T1000 (cell line): ENCODE measurements at places on chromosomes 7 and 10.

DNA sequence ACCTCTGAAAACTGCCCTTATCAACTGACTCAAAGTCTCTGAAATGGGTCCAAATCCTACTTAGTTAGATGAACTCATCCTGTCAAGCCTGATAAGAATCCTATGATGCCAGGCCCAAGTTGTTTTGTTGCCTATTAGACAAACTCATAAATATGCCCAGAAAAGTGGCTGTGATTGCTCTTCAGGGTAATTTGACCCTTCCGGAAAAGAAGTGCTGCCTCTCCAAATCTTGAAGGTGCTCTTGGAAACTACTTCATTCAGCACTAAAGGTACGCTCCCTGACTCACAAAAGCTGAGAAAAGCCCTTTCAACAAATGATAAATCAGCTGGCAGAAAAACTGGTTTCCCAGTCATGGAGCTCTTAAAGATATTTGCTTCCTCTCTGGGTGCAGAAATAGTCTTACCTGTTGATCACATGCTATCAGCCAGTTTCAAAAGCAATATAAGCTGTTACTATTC, 6.7 kb downstream of the IFIT5 start:
- DNase-seq = no peak

DNA sequence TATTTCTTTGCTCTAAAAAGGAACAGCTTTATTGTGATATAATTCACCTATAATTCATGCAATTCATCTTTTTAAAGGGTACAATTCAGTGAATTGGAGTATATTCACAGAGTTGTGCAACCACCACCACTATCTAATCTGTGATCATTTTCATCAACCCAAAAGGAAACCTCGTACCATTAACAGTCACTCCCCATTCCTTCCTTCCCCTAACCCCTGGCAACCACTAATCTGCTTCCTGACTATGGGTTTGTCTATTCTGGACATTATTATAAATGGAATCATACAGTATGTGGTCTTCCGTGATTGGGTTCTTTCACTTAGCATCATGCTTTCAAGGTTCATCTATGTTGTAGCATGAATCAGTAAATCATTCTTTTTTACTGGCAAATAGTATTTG, 52.3 kb downstream of the MKI67 start:
- no peak for DNase-seq

- DNase-seq = no peak
Observed at GRCh38 chr7:132584796-132585494, 8.7 kb upstream of the PLXNA4 start.

DNA sequence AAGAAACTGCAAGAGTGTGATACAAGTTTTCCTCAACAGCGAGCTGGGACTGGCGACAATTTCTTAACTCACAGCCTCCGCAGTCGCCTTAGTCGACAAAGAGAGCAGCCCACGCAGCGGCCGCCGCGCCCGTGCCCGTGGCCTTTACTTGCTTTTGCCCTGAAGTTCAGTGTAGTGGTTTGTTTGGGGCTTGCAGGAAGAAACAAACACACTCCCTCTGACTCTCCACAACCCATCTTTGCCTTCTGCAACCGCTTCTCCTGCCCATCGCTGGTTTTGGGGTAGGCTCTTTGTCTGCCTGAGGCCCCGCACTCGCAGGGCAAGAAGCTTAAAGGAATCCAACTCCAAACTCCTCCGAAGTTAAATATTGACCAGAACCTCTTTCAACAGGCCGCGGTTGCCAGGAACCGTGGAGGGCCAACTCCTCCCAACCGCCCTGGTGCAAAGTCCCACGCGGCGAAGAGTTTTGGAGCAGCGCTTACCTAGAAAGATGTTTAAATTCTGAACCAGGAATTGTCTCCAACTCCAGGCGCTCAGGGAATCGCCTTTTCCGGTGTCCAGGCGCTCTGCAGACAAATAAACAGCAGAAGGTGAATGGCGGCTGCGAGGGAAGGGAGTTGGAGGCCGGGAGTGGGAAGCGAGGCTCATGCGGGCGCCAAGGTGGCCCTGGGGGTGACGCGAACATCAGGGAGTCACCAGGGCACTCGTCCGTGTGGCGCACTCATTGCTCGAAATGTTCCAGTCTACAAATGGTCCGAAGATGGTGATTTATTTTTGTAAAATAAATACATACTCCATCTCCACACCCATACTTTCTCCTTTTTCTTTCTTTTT, 8.3 kb downstream of the HOXA4 start:
- DNase-seq = no peak

- DNase-seq = no peak
Observed at GRCh38 chr7:124257638-124258308, 224.9 kb upstream of the TMEM229A start.

GRCh38 chr7:19011212-19011611, 106.2 kb downstream of the TWIST1 start:
- no peak for DNase-seq

- DNase-seq = no peak
Observed at GRCh38 chr10:118237930-118238329, 104.2 kb downstream of the FAM204A start.

DNA sequence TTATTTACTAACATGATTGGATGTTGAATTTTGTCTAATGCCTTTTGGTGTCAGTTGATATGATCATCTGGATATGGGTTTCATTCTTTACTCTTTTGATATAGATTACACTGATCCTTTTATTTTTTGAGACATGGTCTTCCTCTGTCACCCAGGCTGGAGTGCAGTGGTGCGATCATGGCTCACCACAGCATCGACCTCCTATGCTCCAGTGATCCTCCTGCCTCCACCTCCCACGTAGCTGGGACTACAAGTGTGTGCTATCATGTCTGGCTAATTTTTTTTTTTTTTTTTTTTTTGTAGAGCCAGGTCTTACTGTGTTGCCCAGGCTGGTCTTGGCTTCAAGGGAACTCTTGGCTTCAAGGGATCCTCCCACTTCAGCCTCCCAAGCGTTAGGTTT, 27.1 kb downstream of the BMS1 start:
- DNase-seq = no peak

GRCh38 chr10:113104047-113104446, 154.0 kb downstream of the TCF7L2 start:
- no peak for DNase-seq

DNA sequence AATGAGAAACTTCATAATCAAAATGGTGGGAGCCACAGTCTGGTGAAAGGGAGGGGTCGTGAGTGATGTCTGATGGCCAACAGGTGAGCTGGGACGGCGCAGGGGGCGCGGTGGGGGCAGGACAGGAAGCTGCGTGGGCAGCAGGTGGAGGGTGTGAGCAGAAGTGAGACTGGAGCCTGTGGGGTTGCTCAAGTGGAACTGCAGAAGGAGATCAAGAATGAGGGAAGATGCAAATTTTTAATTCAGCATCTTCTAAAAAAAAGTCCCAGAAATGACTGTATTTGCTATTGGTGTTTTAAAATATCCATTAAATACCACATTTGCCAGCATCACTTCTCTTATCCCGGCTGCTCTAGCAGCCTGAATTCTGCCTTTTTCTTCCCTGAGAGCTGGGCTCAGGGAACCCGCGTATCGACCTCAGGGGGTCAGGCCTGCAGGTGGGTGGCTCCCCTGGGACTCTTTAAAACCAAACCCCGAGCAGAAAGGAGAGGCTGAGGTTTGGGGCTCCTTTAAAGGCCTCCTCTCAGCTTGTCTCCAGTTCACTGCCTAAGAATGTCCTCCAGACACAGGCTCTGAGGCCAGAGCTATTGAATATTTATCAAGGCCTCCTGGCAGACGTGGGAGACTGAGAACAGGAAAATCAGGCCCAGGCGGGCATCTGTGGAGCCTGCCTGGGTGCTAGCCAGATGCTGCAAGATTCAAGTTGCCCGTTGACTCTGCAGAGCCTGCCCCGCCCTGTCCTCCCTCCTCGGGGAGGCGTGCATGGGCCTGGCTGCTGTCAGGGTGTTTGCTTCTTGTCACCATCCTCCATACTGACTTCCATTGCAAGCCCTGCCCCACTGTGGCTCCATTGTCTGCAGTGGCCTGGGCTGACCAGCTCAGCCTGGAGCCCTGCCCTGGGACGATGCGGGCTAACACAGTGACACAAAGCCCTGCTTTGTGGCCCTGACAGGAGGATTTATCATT, 53.9 kb downstream of the SYPL1 start:
- no peak for DNase-seq

DNA sequence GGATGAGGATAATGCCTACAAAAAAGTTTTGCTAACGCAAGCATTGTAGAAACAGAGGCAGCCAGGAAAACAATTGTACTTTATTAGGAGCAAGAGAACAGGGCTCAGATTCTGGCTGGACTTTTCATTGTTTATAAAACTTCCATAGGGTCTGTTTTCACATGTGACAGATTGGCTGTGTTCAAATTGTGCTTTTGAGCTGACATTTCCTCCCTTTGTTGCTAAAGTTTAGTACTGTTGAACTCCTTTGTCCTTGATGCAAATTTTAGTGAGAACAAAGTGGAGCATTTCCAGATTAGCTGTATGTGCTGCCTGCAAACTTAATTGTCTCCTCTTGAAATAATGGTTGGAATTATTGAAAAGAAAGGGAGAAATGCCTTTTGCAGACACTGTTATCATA, 221.0 kb upstream of the FZD1 start:
- DNase-seq = no peak

DNA sequence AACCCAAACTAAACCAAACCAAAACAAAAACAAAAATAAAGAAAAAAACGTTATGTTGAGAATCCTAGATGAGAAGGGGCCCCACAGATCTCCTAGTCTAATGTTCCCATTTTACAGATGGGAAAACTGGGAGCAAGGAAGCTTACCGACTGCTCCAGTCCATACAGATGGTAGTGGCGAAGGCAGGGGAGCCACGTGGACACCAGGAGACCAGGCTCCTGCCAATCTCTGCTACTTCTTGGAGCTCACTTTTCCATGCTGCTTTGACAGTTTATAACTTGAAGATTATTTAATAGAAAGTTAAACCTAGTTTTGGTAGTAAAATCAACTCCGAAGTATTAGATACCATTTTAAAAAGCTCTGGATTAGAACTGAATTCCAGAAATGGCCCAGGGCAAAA, 62.0 kb downstream of the GATA3 start:
- DNase-seq = no peak

DNA sequence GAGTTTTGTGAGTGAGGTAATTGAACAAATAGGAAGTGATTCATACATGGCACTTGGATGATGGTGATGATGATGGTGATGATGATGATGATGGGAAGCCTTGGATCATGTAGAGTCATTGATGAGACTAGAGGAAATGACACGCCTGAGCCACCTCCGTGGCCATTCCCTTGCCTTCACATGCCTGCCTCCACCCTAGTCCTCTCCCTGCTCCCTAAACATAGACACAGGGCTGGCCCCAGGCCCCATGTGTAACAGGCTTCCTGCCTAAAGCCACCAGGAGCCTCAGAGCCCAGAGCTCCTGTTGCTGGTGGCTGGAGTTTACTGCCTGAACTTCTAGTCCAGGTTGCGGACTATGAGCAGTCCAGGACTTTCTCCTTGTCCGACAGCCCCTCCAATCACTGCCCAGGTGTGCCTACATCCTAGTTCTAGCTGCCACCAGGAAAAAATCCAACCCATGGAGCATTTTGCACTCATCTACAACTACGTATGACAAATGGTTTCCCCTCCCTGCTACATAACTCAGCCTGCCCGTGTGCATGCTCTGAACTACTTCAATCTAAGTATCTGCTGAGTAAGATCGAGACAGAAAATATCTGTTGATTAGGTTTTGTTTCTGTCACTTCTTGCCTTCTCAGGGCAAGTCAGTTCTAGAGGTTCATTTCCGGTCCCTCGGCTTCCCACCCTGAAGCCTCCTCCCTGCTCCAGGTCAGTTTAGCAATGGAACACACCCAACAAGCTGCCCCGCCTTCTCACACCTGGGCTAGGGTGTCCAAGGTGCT, 35.5 kb upstream of the KDM7A start:
- no peak for DNase-seq

DNA sequence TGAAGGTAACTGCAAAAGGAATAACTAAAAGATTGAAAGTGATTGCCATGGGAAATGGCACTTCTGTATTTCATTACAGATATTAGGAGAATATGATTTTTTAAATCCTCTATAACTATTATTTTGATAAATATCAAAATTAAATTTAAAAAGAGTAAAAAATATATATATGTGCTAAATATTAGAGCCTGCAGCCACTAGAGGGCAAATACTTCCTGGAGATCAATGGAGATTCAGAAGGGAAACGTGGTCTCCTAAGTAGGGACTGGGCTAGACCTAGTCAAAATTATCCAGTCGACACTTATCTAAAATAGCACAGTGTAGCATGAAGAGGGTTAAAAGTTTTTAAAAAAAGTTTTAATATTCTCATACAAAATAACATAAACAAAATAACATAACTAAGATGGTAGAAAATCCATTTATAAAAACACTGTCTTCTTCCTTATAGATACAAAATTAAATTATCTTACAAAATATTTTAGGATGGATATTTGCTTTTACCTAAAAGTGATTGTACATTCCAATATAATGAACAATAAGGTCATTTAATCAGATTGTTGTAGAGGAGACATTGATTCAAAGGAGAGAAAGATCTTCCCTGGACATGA, 434.3 kb downstream of the MDFIC start:
- no peak for DNase-seq

- no peak for DNase-seq
Observed at GRCh38 chr10:44881649-44882048, 29.5 kb upstream of the TMEM72 start.

- no peak for DNase-seq
Observed at GRCh38 chr10:118501637-118502440, 93.6 kb downstream of the PRLHR start.

DNA sequence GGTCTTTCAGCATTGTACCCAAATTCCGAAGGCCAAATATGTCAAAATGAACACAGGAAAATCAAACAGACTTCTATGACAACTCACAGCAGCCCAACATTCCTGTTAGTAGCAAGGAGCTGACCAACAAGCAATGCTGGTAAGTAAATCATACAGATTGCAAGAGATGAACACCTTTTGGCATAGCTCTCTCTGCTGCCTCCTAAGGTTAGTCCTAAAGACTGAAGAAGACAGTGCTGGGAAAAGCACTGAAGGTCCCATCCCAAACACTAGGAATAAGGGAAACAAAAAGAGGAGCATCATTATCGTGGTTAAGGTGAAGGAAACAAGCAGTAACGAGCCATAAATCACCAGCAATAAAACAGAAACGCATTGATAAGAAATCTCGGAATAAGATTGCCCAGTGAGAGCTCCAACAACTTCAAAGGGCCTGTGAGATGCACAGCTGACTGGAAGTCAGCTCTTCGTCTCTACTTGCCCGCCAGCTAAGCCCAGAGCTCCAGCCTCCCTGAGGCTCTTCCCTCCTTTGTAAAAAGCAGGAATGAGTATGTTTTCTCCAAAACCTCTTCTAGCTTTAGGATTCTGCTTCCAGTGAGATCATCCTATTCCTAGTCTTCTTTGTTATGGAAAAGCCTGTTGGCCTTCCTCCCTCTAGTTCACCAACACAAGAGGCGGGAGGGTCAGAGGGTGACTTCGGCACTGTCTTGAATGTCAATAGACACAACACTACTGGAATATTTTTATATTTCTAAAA, 15.3 kb downstream of the NUDT5 start:
- DNase-seq = no peak

DNA sequence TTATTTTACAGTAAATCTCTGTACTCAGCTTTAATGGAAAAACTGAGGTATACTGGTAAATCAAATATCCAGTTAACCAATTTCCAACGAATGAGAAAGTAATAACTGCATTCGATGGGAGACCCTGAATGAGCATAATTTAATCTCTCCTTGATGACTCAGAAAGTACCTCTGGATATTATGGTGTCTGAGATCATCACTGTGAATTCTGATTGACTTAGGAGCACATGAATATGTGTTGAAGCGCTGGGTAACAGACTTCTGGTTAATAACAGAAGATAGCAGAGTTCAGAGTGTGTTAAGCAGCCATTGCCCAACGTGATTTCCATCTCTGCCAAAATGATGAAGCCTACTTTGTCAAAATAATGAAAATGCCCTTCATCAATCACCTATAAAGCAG, 116.6 kb downstream of the NRP1 start:
- DNase-seq = no peak
